Heart right ventricle (tissue), 16 donors: ENCODE measurements at places on chromosomes 5 and 9. TPM values are rescaled to one million over a fixed set of nuclear protein-coding genes. Genes with fewer than 3 reads are reported as not detected.
A peak's percentile ranks its signal among the peaks of the same experiment; 100 is the strongest.

Gene VDAC1
- 535 TPM for total RNA-seq

GRCh38 chr5:99724732-99725290, 796.0 kb upstream of the CHD1 start:
- no peak overlapping the region for H3K27ac ChIP-seq
- DNase-seq, result no peak
- no peaks in the 10 kb centered on the region for H3K4me1 ChIP-seq
- no peaks in the 10 kb centered on the region for H3K27me3 ChIP-seq

- peaks cover 40% of the 10 kb centered on the region for H3K4me1 ChIP-seq
- peak overlapping the region; percentile 86 for H3K4me3 ChIP-seq
- H3K36me3 ChIP-seq, result peaks cover 11% of the 10 kb centered on the region
- peak; percentile 73 for DNase-seq
- no peaks in the 10 kb centered on the region for H3K27me3 ChIP-seq
These were observed 861 bp downstream of the ZFYVE16 start for GRCh38 chr5:80408484-80409366.

GRCh38 chr5:113437111-113437510, 2.3 kb upstream of the TSSK1B start:
- H3K4me3 ChIP-seq, result no peak overlapping the region
- no peak overlapping the region for H3K27ac ChIP-seq
- no peak for DNase-seq

GRCh38 chr9:133122935-133123611, 2.0 kb upstream of the RALGDS start:
- DNase-seq, result peak; percentile 53
- H3K4me1 ChIP-seq, result peaks cover 75% of the 10 kb centered on the region
- H3K36me3 ChIP-seq, result no peaks in the 10 kb centered on the region
- H3K27me3 ChIP-seq, result no peaks in the 10 kb centered on the region

DNA sequence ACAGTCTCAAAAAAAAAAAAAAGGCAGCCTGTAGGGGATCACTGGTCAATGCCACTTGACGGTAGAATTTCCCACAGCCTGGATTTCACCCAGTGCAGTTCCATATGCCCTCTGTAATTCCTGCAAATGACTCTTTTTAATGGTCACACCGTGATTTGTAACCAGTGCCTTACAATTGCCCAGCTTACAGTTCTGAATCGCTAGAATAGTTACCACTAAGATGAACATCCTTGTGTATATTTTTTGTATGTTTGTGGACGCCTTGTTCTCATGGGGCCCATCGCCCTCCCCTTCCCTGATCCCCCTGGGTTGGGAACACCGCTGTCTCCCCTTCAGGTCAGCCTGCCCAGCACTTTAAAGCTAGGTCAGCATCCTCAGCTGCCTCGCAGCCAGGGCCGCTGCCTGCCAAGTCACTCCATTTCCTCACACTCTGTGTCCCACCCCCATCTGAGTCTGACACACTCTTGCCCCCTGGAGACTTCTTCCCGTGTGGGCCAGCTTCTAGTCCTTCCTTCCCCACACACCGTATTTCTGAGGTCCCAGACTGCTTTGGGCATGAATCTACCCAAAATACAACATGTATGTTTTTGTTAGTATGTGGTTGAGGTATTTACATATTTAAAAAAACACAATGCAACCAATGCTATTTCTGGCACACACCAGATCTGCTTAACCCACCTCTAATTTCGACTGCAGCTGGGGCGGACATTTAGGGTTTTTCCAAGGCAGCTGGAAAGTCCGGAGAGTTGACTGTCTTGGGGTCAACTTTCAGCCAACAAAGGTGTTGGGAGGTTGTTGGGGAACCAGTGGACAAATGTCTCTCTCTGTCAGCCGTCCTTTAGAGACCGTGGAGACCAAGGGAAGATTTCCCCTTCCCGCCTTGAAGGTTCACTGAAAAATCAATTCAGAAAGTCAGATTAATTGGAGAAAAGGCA, 120.5 kb upstream of the NEK6 start:
- H3K36me3 ChIP-seq, result no peaks in the 10 kb centered on the region
- no peaks in the 10 kb centered on the region for H3K27me3 ChIP-seq
- no peak overlapping the region for H3K27ac ChIP-seq
- DNase-seq, result no peak

DNA sequence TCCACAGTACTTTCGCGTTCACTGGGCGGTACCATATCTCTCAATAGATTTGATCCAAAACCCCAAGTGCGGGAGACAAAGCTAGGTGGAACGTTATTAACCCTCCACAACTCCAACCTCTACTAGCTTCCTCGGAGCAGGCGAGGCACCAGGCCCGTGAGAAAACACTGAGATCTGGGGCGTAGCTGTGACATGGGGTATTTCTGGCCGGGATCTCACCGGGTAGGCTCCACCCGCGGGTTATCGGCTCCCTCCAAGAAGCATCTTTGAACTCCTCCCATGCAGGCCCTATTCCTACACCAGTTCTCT, 350 bp upstream of the SLC25A46 start:
- no peaks in the 10 kb centered on the region for H3K36me3 ChIP-seq
- peak overlapping the region; percentile 81 for H3K4me3 ChIP-seq
- no peaks in the 10 kb centered on the region for H3K27me3 ChIP-seq
- peaks cover 36% of the 10 kb centered on the region for H3K4me1 ChIP-seq
- H3K27ac ChIP-seq, result peak overlapping the region; percentile 89
- no peak for DNase-seq

DNA sequence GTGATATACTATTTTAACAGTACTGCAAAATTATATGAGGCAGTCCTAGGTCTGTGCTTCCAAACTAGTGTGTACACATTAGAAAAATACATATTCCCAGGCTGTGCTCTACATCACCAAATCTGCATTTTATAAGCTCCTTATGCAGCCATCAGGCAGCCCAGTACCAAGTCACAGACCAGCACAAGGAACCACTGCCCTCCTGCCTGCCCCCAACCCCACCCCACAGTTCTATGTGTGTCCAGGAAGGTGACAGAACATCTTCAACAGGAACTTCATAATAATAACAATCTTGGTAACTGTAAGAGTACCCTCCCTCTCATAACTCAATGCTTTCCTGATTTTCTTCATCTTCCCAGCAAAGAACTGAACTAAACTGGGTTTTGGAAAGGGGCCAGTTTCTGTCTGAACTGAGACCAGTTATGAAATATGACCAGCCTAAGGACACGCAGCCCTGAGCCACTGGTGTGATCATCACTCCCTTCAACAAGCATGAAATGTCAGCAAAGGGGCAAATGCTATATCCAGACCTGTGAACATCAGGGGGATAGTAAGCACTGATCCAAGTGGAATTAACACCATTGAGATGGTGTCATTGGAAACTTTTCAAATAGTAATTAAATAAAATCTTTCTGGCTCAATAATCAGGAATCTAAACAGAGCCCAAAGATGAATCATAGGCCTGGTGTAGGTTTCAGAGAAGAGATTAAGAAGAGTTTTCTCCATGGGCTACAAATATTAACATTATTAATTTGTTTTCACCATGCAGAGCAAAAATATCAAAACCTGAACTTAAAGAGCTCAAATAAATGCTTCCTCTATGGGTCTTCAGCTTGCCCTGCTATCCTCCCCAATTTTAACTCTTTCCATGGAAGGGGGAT, 82.1 kb downstream of the DPYSL3 start:
- peaks cover 2% of the 10 kb centered on the region for H3K4me1 ChIP-seq
- no peaks in the 10 kb centered on the region for H3K27me3 ChIP-seq
- H3K36me3 ChIP-seq, result no peaks in the 10 kb centered on the region
- no peak for DNase-seq
- H3K27ac ChIP-seq, result no peak overlapping the region
- H3K4me3 ChIP-seq, result no peak overlapping the region
